ENCODE measurements at places on chromosomes 12 and 14.
A peak's percentile ranks its signal among the peaks of the same experiment; 100 is the strongest.

DNA sequence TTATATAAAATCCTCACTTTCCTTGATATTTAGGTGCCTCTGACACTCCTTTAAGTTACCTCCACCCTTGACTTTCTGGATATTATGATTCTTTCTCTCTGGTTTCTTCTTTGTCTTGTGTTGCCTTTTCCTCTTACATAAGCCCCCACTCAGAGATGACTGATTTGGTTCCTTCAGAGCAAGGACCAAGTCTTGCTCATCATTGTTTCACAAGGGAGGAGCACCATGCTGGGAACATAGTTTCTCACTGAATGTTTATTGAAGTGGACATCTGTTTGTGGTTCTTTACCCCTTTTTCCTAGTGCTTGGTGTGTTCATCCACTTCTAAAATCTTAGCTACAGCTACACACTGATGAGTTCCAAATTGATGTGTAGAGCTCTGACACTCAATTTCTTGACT lies 161.3 kb upstream of the PTPRQ start:
- no peak for DNase-seq

DNA sequence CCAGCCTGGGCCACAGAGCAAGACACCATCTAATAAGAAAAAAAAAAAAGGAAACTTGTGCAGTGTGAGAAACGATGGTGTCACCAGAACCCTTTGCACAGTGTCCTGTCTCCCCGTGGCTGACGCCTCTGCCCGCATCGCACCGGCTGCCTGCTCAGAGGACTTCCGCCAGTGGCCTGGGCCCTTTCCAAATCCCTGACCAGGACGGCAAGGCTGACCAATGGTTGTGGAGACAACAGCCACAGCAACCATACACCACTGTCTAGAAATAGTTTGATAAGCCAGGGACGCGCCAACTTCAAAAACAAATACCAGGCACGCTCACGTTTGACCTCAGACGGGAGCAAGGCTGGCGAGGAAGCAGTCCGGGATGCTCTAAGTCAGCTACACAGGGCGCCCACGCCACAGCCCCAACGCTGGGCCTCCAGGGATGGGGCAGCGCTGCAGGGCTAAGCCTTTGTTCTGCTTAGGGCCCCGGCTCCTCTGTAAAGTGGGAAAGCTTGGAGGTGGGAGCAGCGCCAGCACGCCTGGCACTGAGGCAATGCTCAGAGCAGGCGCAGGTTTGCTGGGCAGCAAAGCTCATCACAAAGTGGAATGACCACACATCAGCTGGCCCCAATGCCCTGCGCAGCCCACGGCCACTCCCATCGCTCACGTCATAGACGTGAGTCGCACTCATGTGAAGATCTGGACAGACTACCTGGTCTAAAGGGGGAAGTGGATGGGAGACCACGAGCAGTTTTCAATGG lies 12.5 kb downstream of the PGAM5 start:
- no peak for DNase-seq

DNA sequence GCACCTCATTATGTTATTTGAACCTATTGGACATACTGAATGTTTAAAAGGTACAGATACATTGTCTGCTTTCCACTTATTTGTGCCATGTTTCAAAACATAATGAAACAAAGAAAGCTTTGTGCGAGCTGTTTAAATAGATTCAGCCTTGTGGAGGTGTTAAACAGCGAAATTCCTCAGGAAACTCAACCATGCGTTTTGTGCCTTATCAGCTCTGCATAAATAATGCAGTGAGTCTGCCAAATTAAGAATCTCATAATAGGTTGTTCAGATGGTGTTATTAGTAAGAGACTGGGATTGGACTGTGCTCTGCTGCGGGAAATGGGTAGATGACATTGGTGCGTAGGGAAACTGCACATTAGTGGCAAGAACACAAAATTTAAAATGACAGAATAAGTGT lies 163.7 kb upstream of the CLEC14A start:
- no peak for DNase-seq

DNA sequence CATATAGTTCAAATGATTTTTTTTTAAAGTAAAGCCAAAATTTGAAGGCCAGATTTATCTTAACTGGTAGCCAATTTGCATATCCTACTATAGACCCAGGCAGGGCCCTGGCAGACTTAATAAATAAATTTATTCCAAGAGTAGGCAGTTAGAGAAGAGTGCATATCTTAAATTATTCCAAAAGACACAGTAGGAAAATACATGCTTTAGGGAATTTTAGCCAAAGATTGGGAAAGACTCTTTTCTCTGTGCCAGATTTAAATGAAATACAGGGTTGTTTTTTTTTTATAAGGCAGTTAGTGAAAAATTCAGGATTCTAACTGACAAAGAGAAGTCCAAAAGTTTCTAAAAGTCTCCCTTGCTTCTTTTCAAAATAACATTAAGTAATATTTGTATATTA lies 65.5 kb downstream of the ST8SIA1 start:
- DNase-seq: no peak

GRCh38 chr12:107554941-107555340 lies 130.7 kb upstream of the PWP1 start:
- no peak for DNase-seq

DNA sequence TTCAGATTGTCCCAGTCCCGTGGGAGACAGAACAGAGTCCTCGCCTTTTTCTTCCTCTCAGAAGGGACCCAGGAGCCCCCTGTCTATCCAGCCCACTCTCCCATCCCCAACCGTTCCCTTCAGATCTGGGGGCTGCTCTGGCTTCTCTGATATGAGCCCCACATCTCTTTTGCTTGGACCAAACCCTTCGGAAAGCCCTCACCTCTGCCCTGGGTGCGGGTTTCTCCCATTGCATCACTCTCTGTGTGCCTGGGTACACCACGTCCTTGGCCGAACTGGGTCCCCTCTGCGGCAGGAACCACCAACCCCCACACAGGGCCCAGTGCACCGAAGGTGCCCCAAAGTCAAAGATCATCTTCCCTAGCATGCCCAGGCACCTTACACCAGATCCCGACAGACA lies 87.8 kb downstream of the DICER1 start:
- no peak for DNase-seq

- no peak for DNase-seq
These were observed 3.4 kb downstream of the PTPN6 start for GRCh38 chr12:6954316-6955107.

DNA sequence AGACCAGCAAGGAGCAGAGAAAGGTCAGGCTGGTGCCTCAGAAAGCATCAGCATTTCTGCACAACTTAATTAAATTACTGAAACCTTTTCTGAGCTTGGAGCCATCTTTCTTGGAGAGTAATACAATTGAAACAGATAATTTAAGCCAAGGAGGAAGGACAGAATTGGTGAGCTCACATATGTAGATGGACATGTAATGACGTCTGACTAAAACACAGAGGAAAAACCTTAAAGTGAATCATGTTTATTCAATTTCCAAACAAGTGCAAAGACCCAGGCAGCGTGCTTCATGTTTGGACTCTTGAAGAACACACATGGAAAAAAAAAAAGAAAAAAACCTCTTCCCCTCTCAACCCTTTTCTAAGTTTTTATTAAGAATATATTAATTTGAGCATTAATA lies 19.0 kb downstream of the SUSD6 start:
- no peak for DNase-seq

- no peak for DNase-seq
These were observed 29.5 kb downstream of the TXNDC16 start for GRCh38 chr14:52522581-52523345.

- DNase-seq: no peak
These were observed at the start of gene SPX for GRCh38 chr12:21526053-21526452. SPX (plus strand) TSS chr12:21526296; CDS start chr12:21526473, 177 bp downstream.

GRCh38 chr12:26244503-26244902 lies 49.1 kb downstream of the SSPN start:
- no peak for DNase-seq

- no peak for DNase-seq
These were observed 104.3 kb upstream of the PPFIA2 start for GRCh38 chr12:81863406-81863805.

GRCh38 chr12:112130441-112130998 lies 5.2 kb downstream of the TRAFD1 start:
- no peak for DNase-seq

DNA sequence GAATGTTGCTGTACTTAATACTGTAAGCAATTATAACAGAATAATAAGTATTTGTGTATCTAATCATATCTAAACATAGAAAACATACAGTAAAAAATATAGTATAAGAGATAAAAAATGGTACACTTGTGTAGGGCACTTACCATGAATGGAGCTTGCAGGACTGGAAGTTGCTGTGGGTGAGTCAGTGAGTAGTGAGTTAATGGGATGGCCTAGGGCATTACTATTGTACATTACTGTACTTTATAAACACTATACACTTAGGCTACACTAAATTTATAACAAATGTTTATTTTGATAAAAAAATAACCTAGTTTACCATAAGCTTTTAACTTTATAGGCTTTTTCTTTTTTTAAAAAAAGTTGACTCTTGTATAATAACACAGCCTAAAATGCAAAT lies 1071.2 kb upstream of the SEL1L start:
- no peak for DNase-seq

DNA sequence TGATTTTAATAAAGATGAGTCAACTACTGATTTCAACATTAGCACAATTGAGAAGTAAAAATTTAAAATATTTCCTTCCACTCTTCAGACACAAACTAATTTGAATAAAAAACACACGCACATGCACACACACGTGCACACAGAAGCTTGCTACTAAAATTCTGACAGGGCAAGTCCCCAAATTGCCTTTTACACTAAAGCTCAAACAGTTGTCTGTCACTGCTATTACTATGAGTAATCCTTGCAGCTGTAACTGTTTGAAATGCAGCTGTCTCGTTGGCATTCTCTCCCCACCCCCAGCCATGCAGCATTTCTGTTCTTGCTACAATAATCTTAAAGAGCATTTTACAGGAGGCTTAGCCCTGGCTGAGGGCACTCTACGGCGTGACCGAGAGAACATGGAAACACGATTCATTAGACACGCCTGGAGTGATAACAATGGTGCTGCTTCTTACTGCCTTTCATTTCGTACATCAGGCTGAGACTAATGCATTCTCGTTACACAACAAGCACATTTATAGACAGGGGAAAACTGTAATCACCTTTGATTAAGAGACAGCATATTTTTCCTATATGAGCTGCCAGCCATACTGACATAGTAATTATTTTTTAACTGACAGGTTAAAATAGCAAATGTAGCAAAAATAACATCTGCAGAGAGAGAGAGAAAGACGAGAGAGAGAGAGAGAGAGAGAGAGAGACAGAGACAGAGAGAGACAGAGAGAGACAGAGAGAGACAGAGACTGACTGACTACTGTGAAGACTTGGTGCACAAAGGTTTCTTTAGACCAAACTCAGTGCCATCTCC lies 153.8 kb downstream of the MED13L start:
- peak; percentile 21 for DNase-seq

DNA sequence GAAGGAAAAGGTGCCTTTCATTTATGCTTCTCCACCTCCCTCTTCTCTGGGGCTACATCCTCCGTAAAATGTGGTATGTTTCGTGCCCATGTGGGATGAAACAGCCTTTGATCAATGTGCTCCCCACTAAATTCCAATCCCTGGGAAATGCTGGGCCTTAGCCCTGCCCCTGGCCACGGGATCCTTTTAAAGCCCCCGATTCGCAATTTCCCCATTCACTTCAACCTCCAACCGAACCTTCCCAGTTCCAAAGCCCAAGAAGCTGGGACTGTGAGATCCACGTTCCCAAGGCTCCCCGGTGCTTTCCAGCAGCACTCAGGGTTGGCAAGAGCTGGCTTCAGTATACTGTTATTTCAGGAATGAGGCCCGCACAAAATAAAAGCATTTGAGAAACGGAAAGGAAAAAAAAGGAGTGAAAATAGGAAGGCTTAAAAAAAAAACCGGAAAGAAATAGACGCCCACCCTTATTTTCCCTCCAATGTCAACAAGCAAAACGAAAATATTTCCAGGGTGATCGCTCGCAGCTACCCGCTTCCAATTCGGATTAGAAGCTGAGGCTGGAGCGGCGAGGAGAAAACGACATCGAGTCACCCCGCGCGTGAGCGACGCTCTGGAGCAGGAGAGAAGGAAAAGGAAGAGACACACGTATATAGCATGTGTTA lies 1.3 kb upstream of the FOXG1 start:
- no peak for DNase-seq

DNA sequence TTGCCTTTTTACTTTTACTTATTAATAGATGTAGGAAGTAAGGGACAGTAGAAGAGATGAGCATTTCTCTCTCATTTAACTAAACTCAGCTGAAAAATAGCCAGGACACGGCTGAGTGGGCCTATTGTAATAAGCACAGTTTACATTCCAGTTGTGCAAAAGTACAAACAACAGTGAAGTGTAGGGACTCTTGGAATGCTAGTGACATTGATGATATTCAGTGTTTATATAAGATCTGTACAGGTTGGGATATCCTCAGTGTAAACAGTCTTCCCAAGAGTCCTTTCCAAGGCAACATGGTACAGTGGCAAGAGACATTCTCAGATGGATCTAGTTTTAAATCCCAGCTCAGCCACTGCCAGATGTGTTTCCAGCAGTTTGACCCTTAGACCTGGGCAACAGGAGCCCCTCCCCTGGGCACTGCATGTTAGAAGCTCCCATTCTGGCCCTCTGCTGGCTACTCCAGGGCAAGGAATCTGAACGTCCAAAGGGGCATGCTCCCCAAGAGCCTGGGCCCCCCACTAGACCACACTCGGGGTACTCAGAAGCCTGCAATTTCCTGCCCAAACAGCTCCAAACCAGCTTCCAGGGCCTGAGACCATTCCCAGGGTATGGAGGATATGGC lies 55.3 kb downstream of the STAB2 start:
- no peak for DNase-seq

GRCh38 chr12:122084857-122085405 lies 6.4 kb downstream of the MLXIP start:
- DNase-seq: no peak

DNA sequence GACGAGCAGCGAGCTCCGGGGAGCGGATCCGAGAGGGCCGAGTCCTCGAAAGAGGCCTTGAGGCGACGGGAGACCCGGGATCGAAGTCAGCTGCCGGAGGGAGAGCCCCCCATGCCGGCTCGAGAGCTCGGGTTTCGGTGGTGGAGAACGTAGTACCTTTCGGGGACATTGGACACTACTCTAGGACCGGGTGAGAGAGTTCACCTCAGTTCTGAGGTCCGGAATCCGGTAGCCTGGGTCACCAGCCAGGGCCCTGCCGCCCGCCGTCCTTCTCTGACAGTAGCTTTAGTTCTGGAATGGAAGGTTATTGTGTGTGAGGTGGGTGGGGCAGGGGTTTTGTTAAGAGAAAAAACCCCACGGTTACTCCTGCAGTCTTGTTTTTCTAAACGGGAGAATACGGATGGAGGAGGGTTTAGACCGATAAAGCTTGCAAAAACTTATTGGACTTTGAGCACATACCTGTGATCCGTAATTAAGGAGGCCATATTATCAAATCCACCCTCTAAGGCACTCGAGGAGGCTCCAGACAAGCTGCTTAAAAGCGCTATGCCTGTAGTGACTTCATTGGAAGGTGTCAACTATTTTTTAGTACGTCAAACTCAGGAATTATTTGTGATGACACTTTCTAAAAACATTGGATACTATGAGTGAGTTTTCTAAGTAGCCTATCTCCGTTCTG lies 765 bp downstream of the SCYL2 start:
- peak; percentile 19 for DNase-seq

- DNase-seq: no peak
These were observed 95.7 kb downstream of the PIWIL1 start for GRCh38 chr12:130433411-130433810.

- no peak for DNase-seq
These were observed 214.1 kb upstream of the FLRT2 start for GRCh38 chr14:85315733-85316290.

- DNase-seq: no peak
These were observed 138.4 kb downstream of the STXBP6 start for GRCh38 chr14:24911324-24912109.

GRCh38 chr12:123363390-123363739 lies 1.3 kb downstream of the SBNO1 start:
- no peak for DNase-seq

GRCh38 chr12:132633398-132633797 lies 14.8 kb downstream of the P2RX2 start:
- no peak for DNase-seq

- DNase-seq: no peak
These were observed 89.9 kb upstream of the HSPB8 start for GRCh38 chr12:119088685-119089379.
